ENCODE measurements at places on chromosomes 5 and 9. TPM values are rescaled to one million over a fixed set of nuclear protein-coding genes. Genes with fewer than 3 reads are reported as not detected.

DNA sequence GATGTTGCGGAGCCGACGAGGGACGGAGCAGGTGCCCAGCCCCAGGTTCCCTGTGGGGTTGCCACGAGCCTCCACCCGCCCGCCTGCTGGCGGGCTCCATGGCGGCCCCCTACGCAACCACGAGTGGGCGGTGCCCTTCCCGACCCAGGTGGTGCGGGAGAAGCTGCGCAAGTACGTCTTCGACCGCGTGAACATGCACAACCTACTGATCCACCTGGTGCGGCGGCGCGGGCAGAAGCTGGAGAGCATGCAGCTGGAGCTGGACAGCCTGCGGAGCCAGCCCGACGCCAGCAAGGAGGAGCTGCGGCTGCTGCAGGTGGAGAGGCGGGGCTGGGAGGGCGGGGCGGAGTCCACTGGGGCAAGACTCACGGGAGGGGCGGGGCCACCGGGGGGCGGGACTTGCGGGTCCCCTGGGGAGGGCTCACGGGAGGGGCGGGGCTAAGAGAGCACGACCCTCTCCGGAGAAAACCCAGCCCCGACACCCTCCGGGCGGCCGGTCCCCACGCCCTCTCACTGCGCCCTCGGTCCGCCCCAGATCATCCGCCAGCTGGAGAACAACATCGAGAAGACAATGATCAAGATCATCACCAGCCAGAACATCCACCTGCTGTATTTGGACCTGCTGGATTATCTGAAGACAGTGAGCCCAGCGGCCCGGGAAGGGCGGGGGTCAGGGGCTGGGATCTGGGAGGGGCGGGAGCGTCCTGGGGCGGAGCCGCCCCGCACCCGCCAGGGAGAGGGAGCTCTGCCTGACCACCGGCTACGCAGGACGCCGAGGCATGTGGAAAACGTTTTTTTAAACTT, 3.9 kb downstream of the CCDC183 start:
- H3K27me3 ChIP-seq = no peaks in the 10 kb centered on the region
- peak; percentile 98 for DNase-seq
- H3K27ac ChIP-seq = no peak overlapping the region

- H3K36me3 ChIP-seq = no peaks in the 10 kb centered on the region
- H3K27me3 ChIP-seq = no peaks in the 10 kb centered on the region
- peak; percentile 28 for DNase-seq
- H3K4me3 ChIP-seq = no peak overlapping the region
Measured at GRCh38 chr5:172078726-172079345, 72.4 kb upstream of the FBXW11 start.

GRCh38 chr5:165244407-165244806, 1739.0 kb downstream of the MAT2B start:
- H3K27ac ChIP-seq = no peak overlapping the region
- peaks cover 1% of the 10 kb centered on the region for H3K27me3 ChIP-seq
- no peaks in the 10 kb centered on the region for H3K4me1 ChIP-seq
- no peaks in the 10 kb centered on the region for H3K36me3 ChIP-seq
- DNase-seq = no peak

DNA sequence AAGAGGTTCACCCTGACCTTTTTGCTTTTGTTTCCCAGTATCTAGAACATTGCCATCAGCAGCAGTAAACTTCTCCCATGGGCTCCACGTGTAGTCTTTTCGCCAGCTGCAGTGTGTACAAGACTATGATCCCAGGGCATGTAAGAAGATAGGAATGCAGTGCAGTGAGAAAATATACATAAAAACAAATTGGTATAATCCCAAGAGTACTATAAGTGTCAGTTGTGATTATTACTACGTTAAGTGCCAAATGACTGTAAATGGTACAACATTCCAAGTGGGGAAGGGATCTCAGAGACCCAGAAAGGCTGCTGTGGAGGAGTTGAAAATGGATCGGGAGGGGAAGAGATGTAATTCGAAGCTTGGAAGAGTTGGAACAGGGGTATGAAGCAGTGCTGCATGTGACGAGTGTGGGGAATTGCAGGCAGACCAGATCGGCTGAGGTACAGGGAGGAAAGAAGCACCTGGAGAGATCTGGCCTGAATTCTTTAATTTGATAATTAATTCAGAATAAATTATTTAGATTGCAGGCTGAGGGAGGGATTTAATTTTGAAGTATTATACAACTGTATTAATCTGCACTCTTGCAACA, 95.1 kb downstream of the FBXL7 start:
- no peaks in the 10 kb centered on the region for H3K27me3 ChIP-seq
- no peaks in the 10 kb centered on the region for H3K36me3 ChIP-seq
- no peak overlapping the region for H3K27ac ChIP-seq
- peaks cover 6% of the 10 kb centered on the region for H3K4me1 ChIP-seq

GRCh38 chr9:93081081-93081529, 14.9 kb upstream of the CARD19 start:
- peak; percentile 24 for DNase-seq
- H3K27me3 ChIP-seq = no peaks in the 10 kb centered on the region
- no peaks in the 10 kb centered on the region for H3K36me3 ChIP-seq

DNA sequence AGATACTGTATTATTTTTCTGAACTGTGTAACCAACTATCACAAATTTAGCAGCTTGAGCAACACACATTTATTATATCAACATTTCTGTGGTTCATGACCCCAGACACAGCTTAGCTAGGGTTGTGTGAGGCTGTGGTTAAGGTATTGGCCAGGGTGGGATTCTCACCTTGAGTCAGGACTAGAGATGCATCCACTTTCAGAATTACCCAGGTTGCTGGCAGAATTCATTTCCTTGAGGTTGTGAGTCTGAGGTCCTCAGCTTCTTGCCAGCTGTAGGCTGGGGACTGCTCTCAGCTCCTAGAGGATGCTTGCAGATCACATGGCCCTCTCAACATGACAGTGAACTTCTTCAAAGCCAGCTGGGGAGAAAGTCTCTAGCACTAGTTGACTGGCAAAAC, 122.5 kb upstream of the RASGRF2 start:
- peaks cover 4% of the 10 kb centered on the region for H3K4me1 ChIP-seq
- no peak overlapping the region for H3K4me3 ChIP-seq
- no peaks in the 10 kb centered on the region for H3K27me3 ChIP-seq
- H3K36me3 ChIP-seq = no peaks in the 10 kb centered on the region
- DNase-seq = no peak

Gene FOXD4L6
- not detected for total RNA-seq

Gene FOXD4
- total RNA-seq = 0.47 TPM

Gene SELENOP
- total RNA-seq = 121 TPM
